Activated CD4-positive, alpha-beta memory T cell treated with anti-CD3 and anti-CD28 coated beads for 36 hours (primary cell): ENCODE measurements at places on chromosomes 5 and 9.

GRCh38 chr5:35898952-35899660 lies 39.3 kb downstream of the CAPSL start:
- no peak overlapping the region for H3K27ac ChIP-seq
- no peaks in the 10 kb centered on the region for H3K36me3 ChIP-seq
- H3K4me1 ChIP-seq, result peaks cover 56% of the 10 kb centered on the region
- DNase-seq, result no peak
- H3K4me3 ChIP-seq, result no peak overlapping the region

- no peaks in the 10 kb centered on the region for H3K4me1 ChIP-seq
- H3K27me3 ChIP-seq, result no peaks in the 10 kb centered on the region
- no peak for DNase-seq
- H3K36me3 ChIP-seq, result no peaks in the 10 kb centered on the region
- no peak overlapping the region for H3K27ac ChIP-seq
Observed at GRCh38 chr9:84339503-84339902, 1.1 kb downstream of the SLC28A3 start.

- no peak overlapping the region for H3K4me3 ChIP-seq
- no peaks in the 10 kb centered on the region for H3K36me3 ChIP-seq
- no peaks in the 10 kb centered on the region for H3K4me1 ChIP-seq
- no peaks in the 10 kb centered on the region for H3K27me3 ChIP-seq
- DNase-seq, result no peak
Observed at GRCh38 chr5:92353107-92354030, 970.3 kb upstream of the ARRDC3 start.

- H3K4me3 ChIP-seq, result no peak overlapping the region
- no peaks in the 10 kb centered on the region for H3K36me3 ChIP-seq
- DNase-seq, result no peak
- no peaks in the 10 kb centered on the region for H3K4me1 ChIP-seq
- H3K27ac ChIP-seq, result no peak overlapping the region
Observed at GRCh38 chr5:60379907-60380306, 320.1 kb downstream of the DEPDC1B start.

DNA sequence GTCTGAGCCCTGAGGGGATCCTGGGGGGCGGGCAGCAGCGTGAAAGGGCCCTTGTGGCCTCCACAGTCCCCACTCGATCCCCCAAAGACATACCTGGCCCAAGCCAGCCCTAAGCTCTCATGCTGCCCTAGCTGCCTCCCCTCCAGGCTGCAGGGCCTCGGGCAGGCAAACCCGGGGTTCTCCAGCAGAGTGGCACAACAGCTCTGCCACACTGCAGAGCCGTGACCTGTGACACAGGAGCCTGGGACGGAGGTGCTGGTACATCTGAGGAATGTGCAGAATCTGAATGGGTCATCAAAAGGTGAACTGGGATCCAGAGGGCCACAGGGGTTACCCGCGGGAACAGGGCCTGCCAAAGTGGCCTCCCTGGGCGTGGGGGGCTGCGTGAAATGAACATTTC lies 163.2 kb downstream of the DAB2IP start:
- no peaks in the 10 kb centered on the region for H3K27me3 ChIP-seq
